ENCODE measurements at places on chromosomes 1 and 21.
A peak's percentile ranks its signal among the peaks of the same experiment; 100 is the strongest.

DNA sequence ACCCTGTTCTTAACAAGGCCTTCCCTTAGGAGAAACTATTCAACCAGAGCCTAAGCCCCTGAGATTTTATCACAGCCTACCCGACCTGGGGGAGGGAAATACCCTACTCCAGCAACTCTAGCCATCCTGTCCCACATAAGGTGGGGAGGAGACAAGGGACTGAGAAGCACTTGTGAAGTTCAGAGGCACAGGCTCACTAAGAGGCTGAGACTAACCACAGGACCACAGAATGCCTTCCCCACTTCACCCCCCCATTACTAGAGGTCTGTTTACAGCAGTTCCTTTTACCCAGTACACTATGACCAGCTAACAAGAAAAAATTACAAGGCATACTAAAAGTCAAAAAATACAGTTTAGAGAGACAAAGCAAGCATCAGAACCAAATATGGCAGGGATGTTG is 86.8 kb downstream of the TEX35 start:
- DNase-seq: no peak

- no peak for DNase-seq
Observed at GRCh38 chr1:205249651-205250050, 21.9 kb downstream of the TMCC2 start.

DNA sequence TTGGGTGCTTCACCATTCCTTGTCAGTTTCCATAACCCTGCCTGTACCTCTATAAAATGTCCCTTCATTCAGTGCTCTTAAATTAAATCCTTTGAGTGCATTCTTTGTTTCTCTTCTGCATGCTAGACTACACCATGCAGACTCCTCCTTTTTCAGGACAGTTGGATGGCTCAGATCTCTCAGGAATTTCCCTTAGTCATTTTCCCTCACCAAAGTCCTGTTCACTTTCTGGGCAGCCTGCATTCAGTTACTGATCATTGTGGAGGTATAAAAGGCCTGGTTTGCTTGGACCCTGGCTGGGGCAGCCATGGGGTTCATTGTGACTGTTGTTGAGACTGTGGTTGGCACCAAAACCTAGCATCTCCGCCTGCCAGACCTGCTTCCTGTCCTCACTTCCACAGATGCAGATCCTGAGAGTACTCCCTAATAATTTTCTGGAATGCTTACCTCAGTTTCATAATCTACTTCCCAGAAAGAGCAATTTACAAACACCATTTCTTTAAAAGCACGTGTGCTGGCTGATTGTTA is 88.4 kb downstream of the PDE4B start:
- no peak for DNase-seq

DNA sequence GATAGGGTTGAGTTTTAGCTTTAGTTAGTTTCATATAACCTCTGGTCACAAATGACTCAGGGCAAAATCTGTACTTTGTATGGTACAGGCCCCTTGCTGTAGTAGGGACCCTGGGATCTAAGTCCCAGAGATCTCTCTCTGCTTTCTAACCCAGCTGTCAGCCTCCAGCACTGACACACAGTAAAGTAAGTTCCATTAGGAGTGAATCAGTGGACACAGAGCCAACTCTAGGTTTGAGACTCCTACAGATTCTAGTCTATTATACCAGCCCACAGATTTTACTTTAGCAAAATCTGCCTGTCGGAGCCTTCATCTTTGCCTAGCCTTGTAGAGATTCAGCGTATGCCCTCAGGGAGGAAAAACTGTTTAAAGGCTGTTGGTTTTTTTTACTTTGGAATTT is 52.5 kb downstream of the ANGPTL1 start:
- DNase-seq: no peak

DNA sequence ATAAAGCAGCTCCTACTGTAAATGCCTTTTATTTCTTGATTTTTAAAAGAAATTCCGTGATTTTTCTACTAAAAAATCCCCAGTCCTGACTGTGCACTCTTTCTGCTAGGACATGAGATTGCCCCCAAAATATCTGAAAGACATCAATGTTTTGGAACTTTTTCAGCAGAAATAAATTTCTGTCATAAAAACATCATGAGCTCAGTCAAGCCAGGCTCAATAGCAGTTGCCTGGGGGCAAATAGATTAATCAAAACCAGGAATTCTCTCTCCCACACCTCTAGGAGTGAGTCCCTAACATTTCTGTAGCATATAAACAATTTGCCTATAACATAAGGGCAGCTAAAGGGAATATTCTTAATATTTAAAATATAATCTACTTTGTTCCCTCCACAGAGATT is 654.1 kb downstream of the PTPRC start:
- no peak for DNase-seq

GRCh38 chr1:236744533-236744932 is 50.6 kb upstream of the MTR start:
- no peak for DNase-seq

DNA sequence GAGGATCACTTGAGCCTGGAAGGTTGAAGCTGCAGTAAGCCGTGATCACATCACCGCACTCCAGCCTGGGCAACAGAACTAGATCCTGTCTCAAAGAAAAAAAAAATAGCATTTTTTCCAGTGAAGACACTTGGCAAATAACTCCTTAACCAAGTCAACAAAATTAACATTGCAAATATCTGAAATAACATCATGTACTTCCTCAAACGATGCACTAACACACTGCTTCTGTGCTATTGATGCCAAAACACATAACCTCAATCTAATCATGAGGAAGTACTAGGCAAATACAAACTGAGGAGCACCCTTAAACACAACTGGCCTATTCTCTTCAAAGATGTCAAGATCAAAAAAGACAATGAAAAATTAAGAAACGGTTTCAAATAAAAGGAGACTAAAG is 32.3 kb downstream of the PABPC4 start:
- no peak for DNase-seq

DNA sequence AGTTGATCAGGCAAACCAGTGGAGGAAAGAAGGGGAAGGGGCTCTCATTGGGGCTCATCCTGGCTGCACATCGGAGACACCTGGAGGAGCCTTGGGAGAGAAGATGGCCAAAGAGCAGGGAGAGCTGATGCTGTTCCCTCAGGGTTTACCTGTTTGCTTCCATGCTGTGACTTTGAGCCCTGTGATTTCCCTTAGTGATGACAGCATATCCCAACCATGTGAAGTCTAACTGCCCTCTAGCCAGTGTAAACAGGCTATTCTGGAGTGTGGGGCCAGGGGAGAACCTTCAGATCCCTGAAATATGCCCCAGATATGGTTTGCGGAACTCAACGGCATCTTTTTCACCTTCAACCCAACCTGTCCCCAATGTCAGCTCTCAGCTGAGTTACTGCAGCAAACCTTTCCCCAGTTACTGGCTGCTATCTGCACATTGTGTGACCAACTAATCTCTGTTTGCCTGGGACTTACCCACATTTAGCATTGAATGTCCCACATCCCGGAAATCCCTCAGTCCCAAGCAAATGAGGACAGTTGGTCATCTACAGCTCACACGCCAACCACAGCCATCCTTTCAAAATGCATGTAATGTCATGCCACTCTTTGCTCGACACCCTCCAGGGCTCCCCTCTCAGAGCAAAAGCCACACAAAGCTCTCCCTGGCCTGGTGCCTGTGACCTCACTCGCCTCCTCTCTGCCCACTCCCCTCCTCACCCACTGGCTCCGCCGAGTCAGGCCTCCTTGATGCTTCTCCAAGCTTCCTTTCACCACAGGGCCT is 242.3 kb downstream of the KCNJ6 start:
- no peak for DNase-seq

- DNase-seq: no peak
Observed at GRCh38 chr1:75125161-75125726, 8.9 kb upstream of the LHX8 start.

GRCh38 chr1:92882819-92883218 is 51.0 kb downstream of the RPL5 start:
- no peak for DNase-seq

GRCh38 chr1:172308142-172308541 is 112.3 kb upstream of the C1orf105 start:
- DNase-seq: no peak

DNA sequence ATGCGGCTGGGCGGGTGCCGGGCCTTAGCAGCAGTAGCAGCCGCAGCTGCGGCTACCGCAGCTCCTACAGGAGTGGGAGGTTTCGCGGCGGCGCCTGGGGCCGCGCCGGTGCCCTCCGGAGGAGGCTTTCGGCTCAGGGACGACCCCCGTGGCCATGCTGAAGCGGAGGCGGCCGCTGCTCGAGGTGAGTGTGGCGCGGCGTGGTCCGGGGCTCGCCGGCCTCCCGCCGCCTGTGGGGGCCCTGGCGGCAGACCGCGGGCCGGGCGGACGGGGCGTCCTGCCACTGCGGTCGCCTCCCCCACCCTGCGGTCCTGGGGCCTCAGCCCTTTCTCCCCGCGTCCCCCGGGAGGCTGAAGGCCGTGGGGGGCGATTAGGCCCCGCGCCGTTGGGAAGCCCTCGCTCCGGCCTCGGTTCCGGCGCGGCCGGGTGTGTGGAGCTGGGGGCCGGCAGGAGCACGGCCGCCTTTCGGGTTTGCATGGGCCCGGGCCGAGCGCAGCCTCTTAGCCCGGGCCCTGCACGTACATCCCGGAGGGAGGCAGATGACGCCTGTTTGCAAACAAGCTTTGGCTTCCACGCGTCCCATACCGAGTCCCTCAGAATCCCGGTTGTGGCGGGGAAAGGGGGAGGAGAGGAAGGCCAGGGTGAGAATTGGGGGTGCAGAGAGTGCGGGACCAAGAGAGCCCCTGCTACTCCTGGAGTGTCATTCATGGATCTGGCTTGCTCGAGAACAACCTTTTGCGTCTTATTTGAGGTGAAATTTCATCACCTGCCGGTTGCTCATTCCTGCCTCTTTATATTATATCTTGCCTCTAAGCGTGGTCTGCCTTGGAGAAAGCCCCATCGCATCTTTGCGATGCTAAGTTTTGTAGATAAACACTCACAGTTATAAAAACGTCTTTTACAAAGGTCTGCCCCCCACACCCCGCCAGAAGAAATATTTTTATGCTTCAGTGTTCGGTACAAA is 613 bp downstream of the ZFYVE9 start:
- peak; percentile 63 for DNase-seq

GRCh38 chr1:229183588-229183987 is 87.3 kb upstream of the RAB4A start:
- DNase-seq: no peak

DNA sequence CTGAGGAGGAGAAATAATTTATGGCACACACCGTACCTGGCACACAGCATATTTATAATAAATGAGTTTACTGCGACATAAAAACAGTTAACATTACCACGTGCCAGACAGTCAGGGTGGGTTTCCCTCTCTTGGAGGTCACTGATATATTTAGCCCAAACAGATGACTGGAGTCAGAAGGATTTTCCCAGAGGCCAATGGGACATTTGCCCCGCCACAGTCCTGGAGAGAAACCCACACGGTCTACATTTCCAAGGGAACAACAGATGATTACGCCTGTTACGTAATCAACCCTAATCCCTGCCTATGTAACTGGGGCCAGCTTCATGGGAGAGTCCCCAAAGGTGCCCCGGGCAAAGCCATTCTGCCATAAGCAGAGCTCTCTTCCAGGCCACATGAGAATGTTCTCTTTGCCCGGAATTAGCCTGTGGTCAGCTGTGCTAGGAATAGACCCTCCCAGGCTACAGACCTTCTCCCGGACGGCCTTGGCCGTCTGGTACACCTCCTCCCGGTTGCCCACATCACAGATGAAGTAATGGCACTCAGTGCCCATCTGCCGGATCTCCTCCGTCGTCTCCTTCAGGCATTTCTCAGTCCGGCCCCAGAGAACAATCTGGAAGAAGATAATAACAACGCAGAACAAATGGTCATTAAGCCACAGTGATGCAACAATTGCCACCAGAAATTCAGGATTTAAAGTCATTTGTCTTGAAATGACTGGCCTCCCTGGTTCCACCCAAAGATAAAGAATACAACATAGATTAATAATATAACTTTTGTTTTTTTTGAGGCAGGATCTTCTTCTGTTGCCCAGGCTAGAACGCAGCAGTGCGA is 37.7 kb downstream of the DHRS3 start:
- DNase-seq: no peak

- DNase-seq: no peak
Observed at GRCh38 chr1:152517237-152517811, 3.0 kb downstream of the CRCT1 start.

GRCh38 chr1:39566441-39567137 is 10.0 kb downstream of the PABPC4 start:
- DNase-seq: peak; percentile 75

- DNase-seq: no peak
Observed at GRCh38 chr1:45385302-45385701, 45.1 kb upstream of the MUTYH start.

GRCh38 chr1:110645211-110645610 is 29.5 kb downstream of the KCNA3 start:
- no peak for DNase-seq

GRCh38 chr1:244370060-244370637 is 81.6 kb downstream of the ADSS2 start:
- no peak for DNase-seq

DNA sequence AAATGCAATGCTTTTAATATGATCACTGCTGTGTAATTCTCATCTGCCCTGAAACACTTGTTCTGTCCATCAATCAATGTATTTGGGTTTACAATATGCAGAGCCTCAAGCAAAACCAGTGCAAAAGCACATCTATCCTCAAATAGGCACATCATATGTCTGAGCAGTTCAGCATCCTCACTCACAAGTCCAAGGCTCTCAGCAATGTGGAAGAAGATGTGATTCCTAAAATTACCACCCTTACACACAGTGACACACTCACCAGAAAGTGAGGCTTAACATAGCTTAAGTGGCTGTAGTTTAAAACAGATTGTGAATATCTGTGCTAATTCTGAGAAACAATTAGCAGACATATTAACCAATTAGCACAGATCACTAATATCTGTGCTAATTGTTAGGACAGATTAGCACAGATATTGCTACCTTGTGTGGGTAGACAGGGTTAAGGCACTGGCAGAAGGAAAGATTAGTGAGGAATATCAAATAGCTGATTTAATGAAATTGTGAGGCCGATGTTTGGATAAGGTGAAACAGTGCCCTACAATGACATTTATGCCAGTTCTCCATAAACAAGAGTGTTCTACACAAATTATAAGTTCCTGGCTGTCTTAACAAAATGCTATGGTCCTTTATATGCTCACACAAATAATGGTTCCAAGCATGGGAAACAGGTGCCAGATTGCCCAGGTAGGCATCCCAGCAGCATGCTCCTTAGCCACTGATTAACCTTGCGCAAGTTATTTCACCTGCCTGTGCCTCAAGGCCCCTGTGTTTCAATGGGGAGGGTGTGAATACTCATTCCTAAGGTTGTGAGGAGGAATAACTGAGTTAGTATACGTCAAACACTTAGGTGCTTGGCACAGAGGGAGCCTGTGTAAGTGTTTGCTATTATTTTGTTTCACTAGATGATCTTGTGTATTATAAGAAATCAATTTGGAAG is 41.7 kb downstream of the MRPL39 start:
- DNase-seq: no peak

GRCh38 chr1:232553809-232554208 is 76.1 kb downstream of the SIPA1L2 start:
- DNase-seq: no peak

DNA sequence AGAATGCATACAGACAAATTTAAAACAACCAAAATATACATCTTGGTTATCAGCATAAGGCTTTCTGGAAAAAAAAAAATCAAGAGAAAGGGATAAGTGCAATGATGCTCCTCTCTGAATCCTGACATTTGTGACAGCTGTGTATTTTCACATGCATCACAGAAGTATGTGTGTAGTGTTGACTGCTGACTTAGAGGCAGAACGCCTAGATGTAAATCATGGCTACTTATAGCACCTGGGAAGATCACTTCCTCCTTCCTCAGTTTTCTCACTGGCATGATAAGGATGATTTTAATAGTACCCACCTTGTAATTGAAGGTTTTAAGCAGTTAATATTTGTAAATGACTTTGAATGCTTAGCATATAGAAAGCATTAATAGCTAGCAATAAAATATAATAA is 112.5 kb downstream of the MRPL39 start:
- no peak for DNase-seq
